ENCODE measurements at places on chromosomes 6 and 20.

GRCh38 chr6:53220605-53221004 lies 72.0 kb upstream of the GCM1 start:
- no peak for DNase-seq

DNA sequence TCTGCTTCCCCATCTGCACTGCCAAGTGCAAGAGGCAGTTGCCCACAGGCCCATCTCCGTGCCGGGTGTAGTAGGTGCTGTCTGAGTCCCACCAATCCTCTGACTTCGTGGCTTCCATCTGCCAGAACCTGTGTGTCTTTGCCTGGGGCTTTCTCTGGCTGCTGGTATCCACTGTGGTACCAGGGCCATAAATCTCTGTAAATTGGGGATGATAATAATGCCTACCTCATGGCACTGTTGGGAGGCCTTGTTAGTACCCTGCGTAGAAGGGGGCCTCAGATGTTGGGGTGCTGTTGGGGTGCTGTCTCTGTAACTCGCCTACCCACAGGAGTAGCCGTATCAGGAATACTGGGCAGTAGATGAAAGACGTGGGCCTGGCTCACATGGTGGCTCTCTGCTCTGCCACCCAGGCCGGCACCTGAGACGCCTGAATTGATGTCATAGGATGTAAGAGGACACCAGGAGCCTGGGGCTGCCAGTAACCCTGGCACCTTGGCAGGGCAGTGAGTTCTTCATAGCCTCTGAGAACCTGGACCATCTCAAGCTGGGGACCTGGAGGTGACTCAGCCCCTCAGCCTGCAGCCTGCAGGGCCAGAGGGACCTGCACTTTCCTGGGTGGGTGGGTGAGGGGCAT lies 94.1 kb upstream of the RNF24 start:
- no peak for DNase-seq

DNA sequence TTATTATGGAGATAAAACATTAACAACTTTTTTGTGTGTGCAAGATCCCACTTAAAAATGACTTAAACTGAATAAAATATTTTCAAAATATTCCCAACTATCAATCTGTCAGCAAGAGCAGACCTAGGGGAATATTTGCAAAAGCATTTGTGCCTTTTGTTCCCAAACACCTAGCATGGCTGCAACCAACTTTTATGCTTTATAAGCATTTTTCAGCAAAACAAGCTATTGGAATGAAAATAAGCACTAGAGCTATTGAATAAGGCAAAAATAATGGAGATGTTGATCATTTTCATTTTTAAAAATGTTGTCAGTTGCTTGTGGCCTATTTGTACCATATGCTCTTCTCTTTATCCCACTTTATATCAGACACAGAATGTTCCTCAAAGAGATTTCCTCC lies 28.2 kb upstream of the CEP162 start:
- DNase-seq: no peak

- DNase-seq: no peak
These were observed 16.3 kb upstream of the ARFGEF3 start for GRCh38 chr6:138145402-138145801.

GRCh38 chr20:53399083-53399482 lies 194.6 kb downstream of the ZNF217 start:
- DNase-seq: no peak

DNA sequence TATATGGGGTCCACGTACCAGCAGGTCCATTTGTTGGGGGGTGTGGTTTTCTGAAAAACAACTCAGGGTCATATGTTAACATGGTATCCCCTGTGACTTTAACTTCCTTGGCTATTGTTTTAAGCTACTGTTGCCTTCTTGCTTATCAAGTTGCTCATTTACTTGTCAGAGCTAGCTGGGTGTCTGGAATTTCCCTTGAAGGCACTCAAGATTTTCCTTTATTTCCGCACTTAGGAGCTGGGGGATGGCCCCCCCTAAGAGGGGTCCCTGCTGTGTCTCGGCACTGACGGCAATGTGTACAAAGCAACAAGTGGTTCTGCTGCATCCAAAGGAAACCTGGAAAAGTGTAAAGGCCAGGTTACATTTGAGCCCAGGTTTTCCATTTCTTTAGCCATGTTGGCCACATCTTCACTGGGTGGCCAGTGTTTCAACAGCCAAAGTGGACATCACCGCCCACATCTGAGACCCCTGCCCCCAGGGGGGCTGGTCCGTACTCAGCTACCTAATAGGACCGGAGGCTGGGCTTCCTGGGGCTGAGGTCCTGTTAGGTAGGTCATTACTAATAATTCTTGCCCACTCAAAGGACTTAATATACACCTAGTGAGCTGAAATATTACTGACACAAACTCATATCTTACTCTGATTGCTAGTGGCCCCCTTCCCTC lies 24.8 kb upstream of the SYNDIG1 start:
- no peak for DNase-seq

GRCh38 chr6:134176264-134176975 lies 124.0 kb upstream of the SLC2A12 start:
- peak; percentile 3 for DNase-seq

DNA sequence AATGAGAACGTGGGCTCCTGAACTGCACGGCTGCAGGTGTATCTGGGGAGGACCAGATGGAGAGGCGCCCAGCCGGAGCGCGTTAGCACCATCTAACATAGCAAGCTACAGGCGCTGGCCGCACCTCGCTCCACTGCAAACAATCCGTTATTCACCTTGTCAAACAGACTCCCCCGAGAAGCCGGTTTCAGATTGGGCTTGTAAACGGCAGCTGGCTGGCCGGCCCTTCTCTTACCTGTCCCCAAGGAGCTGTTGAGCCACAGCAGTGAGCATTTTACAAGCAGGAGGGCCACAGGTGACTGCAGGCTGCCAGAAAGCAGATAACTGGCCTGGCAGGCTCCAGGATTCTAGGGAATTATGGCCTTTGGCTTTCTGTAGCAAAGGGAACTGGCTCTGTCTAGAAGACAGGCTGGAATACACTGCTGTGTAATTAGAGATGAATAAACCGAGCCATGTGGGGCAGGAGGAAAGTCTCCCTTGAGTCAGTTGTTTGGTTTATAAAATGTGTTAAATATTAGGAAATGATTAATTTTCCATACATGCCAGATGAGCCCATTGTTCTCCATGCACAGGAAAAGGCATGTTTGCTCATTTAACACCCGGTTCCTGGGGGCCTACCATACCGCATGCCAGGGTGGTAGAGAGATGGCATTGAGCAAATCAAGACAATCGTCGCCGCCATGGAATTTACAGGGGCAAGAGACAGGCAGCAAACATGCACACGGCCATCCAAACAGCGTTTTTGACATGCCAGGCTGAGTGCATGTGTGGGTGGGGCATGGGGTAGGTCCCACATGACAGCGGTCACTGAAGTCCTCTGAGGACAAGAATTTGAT lies 159.3 kb downstream of the NFATC2 start:
- DNase-seq: no peak

DNA sequence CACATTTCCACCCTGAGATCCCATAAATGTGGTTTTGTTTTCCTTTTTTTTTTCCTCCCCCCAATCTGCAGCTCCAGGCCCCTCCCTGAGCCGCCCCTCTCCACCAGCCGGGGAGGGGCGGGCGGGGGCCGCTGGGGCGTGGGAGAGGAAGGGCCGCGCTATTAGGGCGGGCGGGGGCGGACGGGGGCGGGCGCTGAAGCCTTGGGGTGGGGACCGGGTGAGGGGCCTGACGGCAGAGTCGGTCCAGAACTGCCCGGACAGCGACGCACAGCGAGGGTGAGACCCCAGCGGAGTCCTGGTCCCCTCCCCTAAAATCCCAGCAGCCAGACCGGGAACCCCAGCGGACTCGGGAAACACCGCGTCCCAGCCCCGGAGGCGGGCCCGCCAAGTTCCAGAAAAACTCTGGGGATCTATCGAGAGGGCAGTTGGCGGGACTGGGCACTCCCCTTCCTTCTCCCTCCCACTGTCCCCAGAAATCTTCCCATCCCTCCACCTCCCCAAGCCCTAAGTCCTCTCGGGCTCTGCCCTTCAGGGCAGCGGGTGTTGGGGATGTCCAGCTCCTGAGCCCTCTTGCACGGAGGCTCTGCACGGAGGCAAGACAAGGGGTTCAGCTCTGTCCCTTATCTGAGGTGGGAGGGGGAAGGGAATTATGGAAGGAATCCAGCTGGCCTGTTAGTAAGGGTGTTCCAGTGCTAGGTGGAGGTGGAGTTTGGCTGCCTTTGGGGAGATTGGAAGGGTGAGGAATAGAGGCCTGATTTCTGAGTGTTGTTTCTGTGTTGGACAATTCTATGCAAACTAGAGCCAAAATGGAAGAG lies at the start of gene PRICKLE4:
Gene PRICKLE4 (plus strand): TSS at position 232 of the 815 bp plus-strand sequence. CDS start 2,692 bp downstream, outside the sequence.
- DNase-seq: no peak

DNA sequence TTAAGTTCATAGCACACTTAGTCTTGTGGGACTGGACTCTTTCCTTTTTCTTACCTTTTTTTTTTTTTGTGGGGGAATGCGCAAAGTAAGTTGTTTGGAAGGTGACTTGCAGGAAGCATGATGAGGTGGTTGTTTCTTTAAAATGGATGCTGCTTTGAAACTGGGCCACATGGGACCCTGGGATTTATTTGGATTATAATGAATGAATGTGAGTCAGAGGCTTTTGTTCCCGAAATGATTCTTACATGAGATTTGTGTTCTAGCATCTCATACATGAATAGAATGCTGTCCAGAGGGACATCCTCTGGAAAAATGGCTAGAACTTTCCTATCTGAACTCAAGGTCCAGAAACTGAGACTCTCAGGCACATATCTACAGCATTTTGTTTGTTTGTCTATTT lies 236.6 kb upstream of the RNF24 start:
- no peak for DNase-seq

DNA sequence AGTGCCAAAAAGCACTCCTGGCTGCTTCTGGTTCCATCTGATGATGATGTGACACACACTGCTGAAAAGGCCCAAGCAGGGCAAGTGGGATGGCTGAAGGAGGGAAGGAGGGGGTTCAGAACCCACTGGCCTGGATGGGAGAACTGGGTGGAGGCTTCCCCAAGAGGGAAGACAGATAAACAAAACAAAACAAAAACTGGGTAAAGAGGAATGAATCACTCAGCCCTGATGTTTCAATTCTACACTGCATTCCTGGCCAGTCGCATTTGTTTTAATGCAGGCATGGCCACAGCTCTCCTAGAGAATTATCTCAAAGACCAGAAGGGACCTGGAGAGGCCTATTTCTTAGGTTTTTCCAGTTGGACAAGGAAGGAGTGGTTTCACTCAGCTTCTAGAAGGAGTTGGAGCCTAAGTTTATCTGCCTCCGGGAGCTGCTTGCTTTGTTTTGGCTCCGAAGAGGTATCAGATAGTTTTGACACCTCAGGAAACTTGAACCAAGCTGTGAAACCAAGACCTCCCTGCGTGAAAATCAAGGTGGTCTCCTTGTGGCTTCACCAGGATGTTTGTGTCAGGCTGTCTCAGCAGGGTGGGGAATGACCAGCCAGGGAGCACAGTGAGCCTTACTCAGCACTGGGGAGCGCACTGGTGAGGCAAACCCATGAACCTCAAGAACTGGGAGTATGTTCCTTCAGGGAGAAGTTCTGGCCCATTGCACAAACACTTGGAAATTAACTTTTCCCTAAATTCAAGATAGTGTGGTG lies 16.1 kb downstream of the TTPAL start:
- DNase-seq: no peak

DNA sequence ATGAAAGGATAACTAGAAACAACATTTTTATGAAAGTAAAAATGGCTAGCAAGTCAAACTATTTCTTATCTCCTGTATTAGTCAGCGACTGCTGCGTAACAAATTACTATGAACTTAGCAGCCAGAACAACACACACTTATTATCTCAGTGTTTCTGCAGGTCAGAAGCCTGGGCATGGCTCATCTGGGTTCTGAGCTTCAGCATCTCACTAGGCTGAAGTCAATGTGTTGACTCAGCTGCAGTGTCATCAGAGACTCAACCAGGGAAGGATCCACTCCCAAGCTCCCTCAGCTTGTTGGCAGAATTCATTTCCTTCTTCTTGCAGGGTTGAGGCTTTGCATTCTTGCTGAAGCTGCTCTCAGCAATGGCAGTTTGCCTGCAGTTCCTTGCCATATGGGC lies 33.2 kb upstream of the IGF2R start:
- no peak for DNase-seq

DNA sequence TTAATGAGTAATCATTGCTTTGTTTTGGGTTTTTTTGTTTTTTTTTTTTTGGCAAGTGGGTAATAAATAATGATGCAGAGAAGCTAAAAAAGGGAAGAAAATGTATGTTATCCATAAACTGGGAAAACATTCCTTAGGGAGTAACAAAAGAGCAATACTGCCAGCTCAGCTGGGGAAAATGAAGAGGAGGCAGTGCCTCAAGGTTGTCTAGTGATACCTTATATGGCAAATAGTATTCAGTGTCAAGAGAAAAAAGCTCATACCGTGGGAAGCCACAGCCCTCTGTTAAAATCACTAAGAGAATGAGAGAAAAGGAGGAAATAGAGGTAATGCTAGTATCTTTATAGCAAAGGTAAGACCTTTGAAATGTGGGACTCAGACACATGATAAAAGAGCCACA lies 47.1 kb upstream of the SMLR1 start:
- DNase-seq: no peak

- no peak for DNase-seq
These were observed 8.5 kb downstream of the TRMT11 start for GRCh38 chr6:125994670-125995488.

DNA sequence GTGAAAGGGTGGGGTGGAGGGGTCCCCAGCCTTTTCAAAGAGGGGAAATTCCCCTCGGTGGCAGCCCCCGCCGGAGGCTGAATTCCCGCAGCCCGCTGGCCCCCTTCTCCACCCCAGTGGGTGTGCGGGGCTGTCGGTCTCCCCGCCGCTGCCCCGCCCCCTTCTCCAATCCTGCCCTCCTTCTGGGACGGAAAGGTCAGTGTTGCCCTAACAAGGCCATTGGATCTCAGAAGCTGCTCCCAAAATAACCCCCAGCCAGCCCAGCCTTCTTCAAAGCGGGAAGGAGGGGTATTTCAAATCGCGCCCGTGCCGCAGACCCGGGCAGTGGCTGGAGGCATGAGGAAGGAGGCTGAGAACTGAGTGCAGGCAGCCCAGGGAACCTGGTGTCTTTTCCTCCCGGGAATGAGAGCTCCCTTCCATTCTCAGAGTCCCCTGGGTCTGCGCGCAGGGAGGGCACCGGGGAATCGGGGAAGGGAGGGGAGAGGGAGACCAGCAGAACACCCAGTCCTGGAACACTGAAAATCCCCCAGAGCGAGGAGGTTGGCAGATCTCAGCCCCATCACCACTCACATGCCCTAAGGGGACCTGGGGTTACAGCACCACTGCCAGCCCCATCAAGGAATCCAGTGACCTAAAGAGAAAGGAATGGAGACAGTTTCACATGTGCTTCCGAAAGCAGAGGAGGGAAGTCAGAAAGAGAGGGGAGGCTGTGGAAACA lies at the start of gene JPH2:
Gene JPH2 (minus strand): TSS at position 135 of the 718 bp plus-strand sequence. CDS start 483 bp downstream, outside the sequence.
- no peak for DNase-seq

DNA sequence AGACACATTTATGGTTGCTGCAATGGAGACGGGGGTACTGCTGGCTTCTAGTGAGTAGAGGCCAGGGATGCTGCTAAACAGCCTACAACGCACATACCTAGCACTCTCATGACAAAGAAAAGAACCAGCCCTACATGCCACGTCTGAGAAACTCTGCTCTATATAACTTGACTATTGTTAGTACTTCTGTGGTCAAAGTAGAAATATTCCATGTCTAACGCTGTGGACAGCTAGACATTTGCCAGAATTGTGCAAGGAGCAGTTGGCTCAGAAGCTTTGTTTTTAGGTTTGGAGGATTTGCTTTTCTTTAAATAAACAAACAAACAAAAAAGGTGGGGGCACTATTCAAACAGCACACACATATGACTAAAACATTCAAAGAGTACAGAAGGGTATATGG lies 20.5 kb downstream of the UBE2V1 start:
- DNase-seq: no peak

- no peak for DNase-seq
These were observed 11.1 kb downstream of the MTHFD1L start for GRCh38 chr6:150876598-150876997.
